ENCODE measurements at places on chromosomes 2 and 18.
A peak's percentile ranks its signal among the peaks of the same experiment; 100 is the strongest.

DNA sequence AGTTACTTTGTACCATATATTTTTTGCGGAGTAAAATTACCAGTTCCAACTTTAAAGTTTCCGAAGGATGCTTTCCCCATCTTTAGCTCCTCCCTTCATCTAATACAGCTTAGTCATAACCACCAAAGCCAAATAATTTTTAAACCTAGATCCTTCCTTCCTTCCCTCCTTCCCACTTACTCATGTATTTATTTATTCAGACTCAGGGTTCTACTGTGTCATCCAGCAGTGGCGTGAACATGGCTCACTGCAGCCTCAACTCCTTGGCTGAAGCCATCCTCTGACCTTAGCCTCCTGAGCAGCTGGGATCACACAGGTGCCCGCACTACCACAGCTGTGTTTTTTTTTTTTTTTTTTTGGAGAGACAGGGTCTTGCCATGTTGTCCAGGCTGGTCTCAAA lies 4.4 kb downstream of the LPIN2 start:
- DNase-seq = peak; percentile 51

GRCh38 chr2:200787351-200788120 lies 24.2 kb upstream of the BZW1 start:
- DNase-seq = peak; percentile 85

- peak; percentile 14 for DNase-seq
Measured at GRCh38 chr2:174717273-174717672, 47.0 kb downstream of the CHRNA1 start.

- DNase-seq = no peak
Measured at GRCh38 chr2:28435241-28435640, 42.6 kb downstream of the FOSL2 start.

- DNase-seq = no peak
Measured at GRCh38 chr2:148853458-148853857, 21.6 kb upstream of the KIF5C start.

- DNase-seq = no peak
Measured at GRCh38 chr18:45891806-45892205, 66.3 kb downstream of the SIGLEC15 start.

- no peak for DNase-seq
Measured at GRCh38 chr18:62844850-62845643, 129.7 kb downstream of the PHLPP1 start.

- DNase-seq = no peak
Measured at GRCh38 chr2:131588152-131588873, 60.6 kb downstream of the CCDC74A start.

GRCh38 chr2:133755480-133756300 lies 187.4 kb upstream of the NCKAP5 start:
- peak; percentile 90 for DNase-seq

- DNase-seq = no peak
Measured at GRCh38 chr2:127425540-127426490, 7.6 kb downstream of the PROC start.

GRCh38 chr18:56716692-56717146 lies 65.6 kb downstream of the WDR7 start:
- no peak for DNase-seq

DNA sequence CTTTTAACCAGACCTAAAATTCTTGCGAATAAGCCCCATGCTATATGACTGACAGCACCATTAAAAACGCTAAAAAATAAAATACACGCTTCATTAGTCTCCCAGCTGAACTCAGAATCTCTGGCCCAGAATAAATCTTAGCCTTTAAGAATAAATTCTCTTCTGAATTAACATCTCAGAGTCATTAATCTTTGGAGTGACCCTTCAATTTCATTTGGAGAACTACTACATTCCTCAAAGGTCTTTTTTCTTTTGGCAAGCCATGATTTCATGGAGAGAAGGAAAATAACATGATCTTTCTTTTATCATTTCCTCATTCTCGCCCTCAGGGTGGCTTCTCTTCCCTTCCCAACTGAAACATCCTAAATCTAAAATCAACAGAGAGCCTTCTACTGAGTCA lies 259.0 kb downstream of the AFF3 start:
- DNase-seq = peak; percentile 45

GRCh38 chr2:28348921-28349320 lies 43.7 kb upstream of the FOSL2 start:
- DNase-seq = no peak

GRCh38 chr2:190469771-190470170 lies 61.6 kb downstream of the MFSD6 start:
- peak; percentile 20 for DNase-seq

- DNase-seq = no peak
Measured at GRCh38 chr2:134411279-134411827, 157.5 kb downstream of the MGAT5 start.

DNA sequence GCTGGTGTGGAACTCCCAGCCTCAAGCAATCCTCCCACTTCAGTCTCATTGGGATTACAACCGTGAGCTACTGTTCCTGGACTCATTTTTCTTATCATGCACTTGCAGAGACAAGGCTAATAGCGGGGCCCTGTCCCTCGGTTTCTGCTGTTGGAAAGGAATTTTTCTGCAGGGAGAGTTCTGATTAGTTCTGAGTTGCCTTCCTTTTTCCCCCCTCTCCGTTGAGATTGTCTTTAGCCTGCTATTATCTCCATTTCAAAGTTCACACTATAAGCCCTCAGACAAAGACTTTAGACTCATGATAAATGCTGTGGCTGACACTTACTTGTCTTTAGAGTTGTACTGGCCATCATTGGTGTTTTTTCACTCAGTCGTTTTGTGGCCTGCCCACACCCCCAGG lies 97.2 kb downstream of the NCOA1 start:
- no peak for DNase-seq

DNA sequence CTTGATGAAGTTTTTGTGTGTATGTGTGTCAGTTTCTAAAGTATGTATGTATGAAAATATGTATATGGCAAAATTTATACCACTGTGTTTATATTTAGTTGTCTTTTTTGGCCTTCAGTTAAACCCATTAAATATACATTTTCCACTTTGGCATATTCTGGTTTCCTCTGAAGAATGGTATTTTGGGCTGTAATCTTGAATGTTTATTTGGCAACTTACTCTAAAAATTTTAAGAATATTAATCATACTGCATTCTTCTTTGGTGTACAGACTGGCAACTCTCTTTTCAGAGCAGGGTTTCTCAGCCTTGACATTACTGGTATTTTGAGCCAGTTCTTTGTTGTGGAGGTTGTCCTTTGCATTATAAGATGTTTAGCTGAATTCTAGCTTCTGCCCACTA lies 27.9 kb upstream of the CCBE1 start:
- DNase-seq = peak; percentile 57

DNA sequence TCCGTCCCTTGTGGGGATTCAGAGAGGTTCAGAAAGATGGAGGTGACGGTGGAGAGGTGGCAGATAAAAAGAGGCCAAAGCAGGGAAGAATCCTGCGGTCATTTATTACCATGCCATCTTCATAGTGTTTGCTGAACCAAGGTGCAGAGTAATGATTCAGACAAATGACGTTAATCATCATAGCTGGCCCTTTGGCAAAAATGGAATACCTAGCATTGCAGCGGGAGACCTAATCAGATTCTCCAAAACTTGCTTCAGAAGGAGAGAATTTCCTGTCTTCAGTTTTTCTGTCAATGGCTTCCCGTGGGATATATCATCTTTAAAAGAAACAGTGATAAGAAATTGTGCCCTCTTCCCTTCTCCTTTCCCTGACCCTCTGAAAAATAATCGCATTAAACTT lies 175.4 kb downstream of the PTGR3 start:
- no peak for DNase-seq

DNA sequence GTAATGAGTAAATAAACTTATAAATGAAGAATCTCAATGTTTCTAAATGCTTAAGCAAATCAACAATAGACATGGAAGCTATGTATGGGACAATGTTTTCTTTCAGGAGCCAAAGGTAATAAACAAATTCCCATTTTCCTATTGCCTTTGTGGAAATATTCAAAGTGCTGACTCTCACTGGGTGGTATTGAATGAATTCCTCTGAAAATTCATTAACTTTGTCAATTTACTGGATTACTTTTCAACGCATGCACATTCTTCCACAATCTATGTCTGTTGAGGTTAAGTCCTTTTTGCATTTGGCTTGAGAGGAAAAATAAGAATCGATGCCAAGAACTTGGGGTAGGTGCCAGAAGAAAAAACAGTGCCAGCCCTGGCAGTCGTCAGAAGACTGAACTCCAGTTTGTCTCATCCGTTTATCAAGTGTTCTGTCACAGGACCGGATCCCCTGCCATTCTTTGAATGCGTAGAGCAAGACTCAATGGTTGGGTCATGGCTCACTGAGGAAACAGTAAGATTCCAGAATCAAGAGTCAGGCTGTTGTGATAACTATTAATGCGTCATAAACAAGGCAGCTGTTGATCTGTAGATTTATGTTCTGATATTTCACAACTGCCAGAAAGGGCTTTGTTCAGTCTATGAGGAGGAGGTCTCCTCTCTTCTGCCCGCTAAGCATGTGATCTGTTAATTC lies 133.3 kb downstream of the GFPT1 start:
- no peak for DNase-seq

DNA sequence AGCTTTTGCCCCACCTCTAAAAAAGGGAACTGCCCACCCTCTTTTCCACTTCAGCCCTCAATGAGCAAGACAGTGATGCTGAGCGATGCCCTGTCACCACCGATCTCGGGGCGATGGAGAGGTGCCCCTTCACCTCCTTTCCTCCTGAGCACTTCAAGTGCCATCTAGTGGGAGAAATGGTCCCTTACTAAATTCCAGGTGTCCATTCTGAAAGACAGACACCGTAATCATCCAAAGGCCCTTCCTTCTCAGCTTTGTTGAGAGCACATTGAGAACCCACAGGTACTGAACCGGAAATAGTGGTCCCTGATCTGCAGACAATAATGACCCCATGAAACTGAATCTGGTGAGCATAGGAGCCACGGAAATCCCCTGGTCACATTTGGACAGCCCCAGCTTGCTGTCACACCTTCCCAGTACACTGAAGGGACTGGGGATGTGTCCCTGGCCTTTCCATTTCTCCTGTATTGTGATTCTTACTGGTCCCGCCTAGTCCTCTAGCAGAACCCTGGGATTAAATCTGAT lies 38.5 kb downstream of the KCTD18 start:
- DNase-seq = peak; percentile 64

DNA sequence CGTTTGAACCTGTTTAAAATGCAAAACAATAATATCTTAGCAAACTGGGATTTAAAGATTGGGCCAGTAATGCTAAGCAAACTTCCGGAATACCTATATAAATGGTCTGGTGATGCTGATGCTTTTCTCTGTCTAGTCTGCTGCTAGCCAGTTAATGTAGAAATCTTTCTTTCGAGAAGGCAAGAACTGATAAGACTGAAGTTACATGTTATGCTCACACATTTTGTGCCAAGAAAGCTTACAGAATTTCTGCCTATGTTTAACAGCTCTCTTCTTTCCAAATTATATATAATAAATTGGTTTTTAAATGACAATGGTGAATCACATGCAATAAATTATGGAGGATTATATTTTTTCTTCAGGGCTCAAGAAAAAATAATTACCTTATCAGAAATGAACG lies 37.9 kb downstream of the GCA start:
- no peak for DNase-seq

GRCh38 chr2:165120740-165121467 lies 82.9 kb downstream of the SCN3A start:
- no peak for DNase-seq

- peak; percentile 94 for DNase-seq
Measured at GRCh38 chr18:623761-624620, 27.2 kb downstream of the CLUL1 start.

DNA sequence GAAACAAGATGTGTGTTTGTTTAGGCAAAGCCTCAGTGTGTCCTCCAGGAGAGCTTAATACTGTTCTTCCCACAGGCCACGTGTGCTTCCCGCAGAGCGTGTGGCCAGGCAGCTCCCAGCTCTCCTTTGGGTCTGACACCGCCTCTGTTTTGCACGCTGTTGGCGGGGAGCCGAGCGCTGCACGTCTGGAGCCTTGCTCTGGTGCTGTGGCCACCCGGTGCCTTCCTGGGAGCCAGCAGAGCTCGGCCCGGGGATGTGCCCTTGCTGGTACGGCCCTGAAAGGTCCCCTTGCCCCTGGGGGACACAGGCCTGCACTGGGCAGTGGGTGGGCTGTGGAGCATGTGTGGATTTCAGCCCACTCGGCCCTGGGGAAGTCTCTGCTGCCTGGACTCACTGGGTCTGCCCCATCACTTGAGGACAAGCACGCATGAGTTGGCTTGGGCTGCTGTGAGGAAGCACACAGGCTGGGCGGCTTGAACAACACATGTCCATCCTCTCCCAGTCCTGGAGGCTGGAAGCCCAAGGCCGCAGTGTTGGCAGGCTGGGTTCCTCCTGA lies 160.7 kb upstream of the HDAC4 start:
- DNase-seq = peak; percentile 8

- DNase-seq = no peak
Measured at GRCh38 chr2:202808754-202809153, 62.8 kb downstream of the ICA1L start.

GRCh38 chr2:222232839-222233238 lies 66.0 kb downstream of the PAX3 start:
- DNase-seq = no peak

DNA sequence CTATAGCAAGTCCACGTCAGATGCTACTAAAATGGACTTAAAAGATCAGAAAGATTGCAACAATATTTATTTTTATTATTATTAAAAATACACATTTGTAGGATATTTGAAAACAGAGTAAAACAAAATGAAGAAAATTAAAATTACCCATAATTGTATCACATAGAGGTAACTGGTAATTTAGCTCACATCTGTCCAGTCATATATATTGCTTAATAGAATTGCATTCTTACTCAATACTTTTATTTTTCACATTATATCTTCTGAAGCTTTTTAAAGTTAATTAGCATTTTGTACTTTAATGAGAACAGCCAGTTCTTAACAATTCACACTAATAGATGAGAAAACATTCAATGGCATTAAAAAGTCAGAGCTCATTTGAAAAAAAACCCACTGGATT lies 11.5 kb upstream of the RNF144A start:
- no peak for DNase-seq

- peak; percentile 55 for DNase-seq
Measured at GRCh38 chr2:55338268-55338667, 69.2 kb upstream of the MTIF2 start.

DNA sequence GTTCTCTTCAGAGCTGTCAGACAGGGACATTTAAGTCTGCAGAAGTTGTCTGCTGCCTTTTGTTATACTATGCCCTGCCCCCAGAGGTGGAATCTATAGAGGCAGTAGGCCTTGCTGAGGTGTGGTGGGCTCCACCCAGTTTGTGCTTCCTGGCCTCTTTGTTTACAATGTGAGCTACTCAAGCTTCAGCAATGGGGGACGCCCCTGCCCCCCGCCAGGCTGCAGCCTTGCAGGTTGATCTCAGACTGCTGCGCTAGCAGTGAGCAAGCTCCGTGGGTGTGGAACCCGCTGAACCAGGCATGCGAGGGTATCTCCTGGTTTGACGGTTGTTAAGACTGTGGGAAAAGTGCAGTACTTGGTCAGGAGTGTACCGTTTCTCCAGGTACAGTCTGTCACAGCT lies 24.0 kb upstream of the PAIP2B start:
- no peak for DNase-seq

DNA sequence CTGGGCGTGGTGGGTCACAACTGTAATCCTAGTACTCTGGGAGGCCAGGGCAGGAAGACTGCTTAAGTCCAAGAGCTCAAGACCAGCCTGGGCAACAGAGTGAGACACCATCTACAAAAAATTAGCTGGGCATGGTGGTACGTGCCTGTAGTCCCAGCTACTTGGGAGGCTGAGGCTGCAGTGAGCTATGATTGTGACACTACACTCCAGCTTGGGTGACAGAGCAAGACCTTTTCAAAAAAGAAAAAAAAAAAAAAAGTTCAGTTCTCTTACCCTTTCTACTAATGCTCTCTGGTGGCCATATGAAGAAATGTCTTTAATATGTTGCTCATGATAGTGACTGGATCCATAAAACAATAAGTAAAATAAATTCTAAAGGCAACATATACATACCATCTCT lies 14.9 kb downstream of the TYW5 start:
- DNase-seq = peak; percentile 68

Data from adipocyte (in vitro differentiated cells).